ENCODE measurements at places on chromosomes 4 and X.

GRCh38 chrX:13130816-13131215, 86.4 kb upstream of the FAM9C start:
- no peak for DNase-seq

DNA sequence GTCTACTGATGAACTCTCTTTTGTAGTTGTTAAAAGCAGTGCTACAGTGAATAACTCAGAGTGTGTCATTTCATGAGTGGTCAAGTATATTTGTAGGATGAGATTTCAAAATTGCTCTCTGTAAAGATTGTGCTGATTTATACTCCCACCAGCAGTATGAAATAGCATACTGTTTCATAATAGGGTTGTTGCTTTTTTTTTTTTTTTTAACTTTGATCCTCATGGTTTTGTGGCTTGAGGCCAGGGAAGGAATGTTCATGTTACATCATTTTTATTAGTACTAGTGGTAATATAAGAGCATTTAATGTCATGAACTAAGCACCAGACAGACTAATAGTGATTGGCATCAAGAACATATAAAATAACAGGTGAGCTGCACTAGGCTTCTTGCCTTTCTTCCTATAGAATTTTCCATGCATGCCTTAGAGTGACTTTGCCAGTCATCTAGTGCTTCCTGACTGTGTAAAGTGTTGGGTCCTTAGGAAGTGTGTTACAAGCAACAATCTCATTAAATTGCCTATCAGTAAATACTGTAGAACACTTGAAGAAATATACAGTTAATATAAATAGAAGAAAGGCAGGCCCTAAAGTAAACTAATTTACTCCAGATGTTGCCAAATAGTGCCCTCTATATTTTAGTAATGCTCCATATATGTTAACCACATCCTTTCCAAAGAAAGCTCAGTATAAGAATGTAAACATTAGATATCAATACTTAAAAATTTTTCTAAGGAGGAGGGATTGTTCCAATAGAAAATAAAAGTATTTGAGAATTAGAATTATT, 38.6 kb upstream of the MSMO1 start:
- DNase-seq = no peak

DNA sequence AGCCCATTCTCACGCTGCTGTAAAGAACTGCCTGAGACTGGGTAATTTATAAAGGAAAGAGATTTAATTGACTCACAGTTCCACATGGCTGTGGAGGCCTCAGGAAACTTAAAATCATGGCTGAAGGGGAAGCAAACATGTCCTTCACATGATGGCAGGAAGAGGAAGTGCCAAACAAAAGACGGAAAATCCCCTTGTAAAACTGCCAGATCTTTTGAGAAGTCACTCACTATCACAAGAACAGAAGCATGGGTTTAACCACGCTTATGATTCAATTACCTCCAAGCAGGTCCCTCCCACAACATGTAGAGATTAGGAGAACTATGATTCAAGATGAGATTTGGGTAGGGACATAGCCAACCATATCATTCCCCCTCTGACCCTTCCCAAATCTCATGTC, 335.5 kb downstream of the IL15 start:
- no peak for DNase-seq

DNA sequence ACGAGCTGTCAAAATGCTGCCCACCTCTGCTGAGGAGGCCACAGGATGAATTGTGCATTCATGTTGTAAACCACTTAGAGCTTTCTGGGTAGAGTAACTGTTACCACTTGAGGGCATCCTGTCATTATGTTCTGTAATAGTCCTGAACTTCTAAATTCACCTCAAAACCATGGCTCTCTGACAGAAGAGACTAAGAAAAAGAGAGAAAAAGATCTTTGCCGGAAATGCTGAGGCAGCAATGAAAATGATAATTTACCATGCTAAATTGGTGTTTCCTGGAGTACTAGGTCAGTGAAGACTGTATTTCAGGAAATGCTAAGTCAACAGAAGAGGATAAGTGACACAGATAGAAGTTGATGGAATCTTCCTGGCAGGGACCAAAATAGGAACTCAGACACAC, 942.3 kb upstream of the SLIT2 start:
- no peak for DNase-seq

DNA sequence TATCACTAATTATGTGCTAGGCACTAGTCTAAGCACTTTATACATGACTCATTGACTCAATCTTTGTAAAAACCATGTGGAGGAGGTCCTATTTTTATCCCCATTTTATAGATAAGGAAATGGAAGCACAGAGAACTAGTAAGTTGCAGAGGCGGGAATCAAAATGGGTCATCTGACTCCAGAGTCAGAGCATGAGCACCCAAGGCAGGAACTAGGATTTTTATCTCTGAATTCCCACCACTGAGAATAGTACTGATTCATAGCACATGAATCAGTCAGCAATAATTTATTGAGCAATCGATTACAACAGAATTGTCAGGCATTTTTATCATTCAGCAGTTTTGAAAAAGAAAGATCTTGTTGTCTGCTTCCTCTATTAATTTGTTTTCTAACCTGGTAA, 19.3 kb downstream of the SCARB2 start:
- DNase-seq = no peak

DNA sequence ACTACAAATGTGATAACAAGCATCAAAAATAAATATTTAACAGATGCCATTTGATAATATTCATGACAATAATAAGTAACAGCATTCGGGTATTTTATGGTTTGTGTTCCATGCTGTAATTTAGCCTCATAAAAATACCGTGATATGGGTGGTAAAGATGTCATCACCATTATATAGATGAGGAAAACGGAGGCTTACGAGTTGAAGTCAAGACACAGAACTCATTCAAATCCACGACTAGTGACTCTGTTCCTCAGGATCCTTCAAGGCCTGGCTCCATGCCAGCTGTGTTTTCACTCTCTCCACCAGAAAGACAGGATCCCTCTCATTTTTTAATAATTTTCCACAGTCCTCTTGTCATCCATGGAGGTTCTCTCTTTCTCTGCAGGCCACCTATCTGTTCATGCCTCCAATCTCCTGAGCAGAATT, 94.5 kb downstream of the APBB2 start:
- no peak for DNase-seq

- no peak for DNase-seq
Measured at GRCh38 chrX:153643431-153644351, 3.3 kb upstream of the DUSP9 start.

- no peak for DNase-seq
Measured at GRCh38 chrX:111352424-111352823, 59.6 kb downstream of the DCX start.

- DNase-seq = no peak
Measured at GRCh38 chr4:35934320-35934981, 309.9 kb downstream of the ARAP2 start.

DNA sequence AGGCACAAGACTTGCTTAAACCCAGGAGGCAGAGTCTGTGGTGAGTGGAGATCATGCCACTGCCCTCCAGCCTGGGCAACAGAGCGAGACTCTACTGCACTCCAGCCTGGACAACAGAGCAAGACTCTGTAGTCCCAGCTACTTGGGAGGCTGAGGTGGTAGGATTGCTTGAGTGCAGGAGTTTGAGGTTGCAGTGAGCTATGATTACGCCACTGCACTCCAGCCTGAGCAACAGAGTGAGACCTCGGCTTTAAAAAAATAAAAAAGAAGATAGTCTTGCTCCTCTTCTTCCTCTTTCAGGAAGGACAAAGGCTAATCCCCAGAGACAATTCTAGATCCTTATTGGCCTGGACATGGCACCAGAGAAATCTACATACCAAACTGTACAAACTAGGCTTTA, 5.7 kb upstream of the PPEF2 start:
- no peak for DNase-seq

DNA sequence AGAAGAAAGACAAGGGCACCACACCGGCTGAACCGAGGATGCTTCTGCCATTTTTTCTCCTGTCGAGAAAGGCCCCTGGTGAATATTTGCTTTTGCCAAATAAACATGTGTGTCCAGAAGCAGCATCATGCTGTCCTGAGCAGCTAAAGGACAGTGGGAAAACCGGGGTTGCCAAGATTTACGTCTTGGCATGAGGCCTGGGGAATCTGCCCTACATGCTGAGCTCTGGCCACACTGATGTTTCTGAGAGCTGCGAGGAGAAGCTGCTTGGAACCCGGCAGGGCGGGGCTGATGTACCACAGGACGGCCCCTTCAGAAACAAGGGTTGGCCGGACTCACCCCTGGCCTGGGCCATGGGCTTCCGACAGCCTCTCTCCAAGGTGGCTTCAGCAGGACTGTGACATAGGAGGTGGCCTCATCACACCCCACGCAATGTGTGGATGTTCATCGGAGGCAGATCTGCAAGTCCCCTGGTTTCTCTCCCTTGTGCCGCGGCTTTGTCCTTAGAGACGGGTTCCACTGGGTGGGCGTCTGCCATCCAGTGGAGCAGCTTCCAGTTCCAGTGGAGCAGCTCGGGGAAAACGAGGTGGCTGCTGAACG, 42.2 kb upstream of the SORCS2 start:
- no peak for DNase-seq

- DNase-seq = no peak
Measured at GRCh38 chrX:151825925-151826485, 86.7 kb upstream of the MAGEA4 start.

DNA sequence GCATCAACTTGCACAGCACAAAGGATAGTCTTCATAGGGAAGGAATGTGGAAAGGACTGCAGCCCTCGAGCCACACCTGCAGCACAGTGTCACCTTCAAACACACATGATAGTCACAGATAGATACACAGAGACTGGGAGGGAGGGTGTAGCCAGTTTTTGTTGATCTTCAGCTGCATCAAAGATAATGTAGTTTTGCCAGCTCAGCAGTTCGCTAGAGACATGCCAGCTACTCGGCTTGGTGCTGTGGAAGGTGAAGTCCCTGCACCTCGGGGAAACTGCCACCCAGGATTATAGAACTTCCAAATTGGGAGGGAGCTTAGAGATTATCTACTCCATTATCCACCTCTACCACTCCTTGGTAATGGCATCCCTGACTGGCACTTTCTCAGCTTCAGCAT, 92.9 kb upstream of the PAK3 start:
- DNase-seq = no peak

DNA sequence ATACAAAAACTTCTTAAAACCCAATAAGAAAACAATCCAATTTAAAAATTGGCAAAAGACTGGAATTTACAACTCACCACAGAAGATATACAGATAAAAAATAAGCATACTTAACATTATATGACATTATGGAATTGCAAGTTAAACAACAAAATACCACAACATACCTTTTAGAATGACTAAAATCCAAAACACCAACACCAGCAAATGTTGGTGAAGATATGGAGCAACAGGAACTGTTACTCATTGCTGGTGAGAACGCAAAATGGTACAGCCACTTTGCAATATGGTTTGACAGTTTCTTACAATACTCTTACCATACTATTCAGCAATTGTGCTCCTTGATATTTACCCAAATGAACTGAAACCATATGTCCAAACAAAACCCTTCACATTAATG, 112.4 kb downstream of the ADGRL3 start:
- DNase-seq = no peak

GRCh38 chr4:68347845-68348244, 2.0 kb downstream of the YTHDC1 start:
- no peak for DNase-seq

- no peak for DNase-seq
Measured at GRCh38 chrX:100447655-100448397, 37.8 kb upstream of the PCDH19 start.

DNA sequence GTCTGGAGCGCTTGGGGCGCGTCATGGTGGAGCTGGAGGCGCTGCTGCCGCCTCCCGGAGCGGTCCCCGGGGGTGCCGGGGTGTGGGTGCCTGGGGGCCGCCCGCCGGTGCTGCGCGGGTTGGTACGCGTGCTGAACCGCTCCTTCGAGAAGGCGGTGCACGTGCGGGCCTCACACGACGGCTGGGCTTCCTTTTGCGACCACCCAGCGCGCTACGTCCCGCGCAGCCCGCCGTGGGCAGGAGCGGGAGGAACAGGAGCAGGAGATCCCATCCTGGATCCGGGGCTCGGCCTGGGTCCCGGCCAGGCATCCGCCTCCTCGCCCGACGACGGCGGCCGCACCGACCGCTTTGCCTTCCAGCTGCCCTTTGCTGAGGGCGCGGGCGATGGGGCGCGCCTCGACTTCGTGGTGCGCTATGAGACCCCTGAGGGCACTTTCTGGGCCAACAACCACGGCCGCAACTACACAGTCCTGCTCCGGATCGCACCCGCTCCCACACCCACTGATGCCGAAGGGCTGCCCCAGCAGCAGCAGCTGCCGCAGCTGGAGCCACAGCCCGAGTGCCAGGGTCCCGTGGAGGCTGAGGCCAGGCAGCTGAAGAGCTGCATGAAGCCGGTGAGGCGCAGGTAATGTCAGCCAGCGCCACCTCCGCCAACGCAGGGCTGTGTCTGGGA, 792 bp downstream of the PPP1R3F start:
- DNase-seq = no peak

- no peak for DNase-seq
Measured at GRCh38 chrX:9569876-9570301, 105.0 kb downstream of the TBL1X start.

GRCh38 chr4:4341861-4342650, 44.8 kb upstream of the NSG1 start:
- DNase-seq = no peak

- no peak for DNase-seq
Measured at GRCh38 chrX:29308726-29309125, 721.5 kb downstream of the IL1RAPL1 start.

GRCh38 chr4:153332936-153333335, 11.6 kb upstream of the MND1 start:
- DNase-seq = no peak

DNA sequence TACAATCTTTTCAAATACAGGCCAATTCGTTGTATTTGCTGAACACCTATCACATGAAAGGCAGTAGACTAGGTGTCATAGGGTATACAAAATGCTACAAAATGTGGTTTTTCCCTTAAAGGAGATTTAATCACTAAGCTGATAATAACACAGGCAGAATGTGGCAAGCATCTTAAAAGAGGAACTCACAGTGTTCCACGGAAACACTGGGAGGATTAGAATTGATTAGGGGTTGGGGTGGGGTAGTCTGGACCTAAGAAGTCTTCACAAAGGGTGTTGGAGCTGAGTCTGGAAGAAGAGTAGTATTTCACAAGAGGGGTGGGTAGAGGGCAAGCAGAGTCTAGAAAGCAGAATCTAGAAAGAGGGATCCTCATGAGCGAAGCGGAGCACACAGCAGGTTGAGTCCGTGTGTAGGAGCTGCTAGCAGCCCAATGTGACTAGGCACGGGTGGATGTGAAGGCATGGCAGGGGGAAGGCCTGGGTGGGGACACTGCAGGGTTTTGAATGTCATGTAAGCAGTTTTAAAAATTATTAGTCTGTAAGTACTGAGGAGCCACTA, 123.6 kb downstream of the MGST2 start:
- no peak for DNase-seq

DNA sequence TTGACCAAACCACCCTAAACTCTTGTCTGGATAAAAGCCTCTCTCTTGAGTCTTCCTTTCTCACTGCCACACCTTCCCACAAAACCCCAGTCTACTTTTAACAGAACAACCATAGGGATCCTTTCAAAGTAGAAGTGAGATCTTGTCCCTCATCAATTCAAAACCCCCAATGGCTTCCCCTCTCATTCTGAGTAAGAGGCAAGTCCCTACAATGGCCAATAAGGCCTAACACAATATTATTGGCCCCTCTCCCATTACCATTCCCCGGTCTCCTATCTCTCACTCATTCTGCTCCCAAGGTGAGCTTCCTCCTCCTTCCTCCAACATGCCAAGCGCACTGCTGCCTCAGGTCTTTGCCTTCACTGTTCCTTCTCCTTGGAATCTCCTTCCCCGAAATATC, 57.1 kb downstream of the REELD1 start:
- DNase-seq = no peak
